Fibroblast of skin of left biceps (primary cell): ENCODE measurements at places on chromosomes 2 and 18.

- no peak for DNase-seq
Measured at GRCh38 chr2:9297807-9298206, 91.2 kb downstream of the ASAP2 start.

- DNase-seq = no peak
Measured at GRCh38 chr2:31329081-31329625, 85.4 kb downstream of the XDH start.

DNA sequence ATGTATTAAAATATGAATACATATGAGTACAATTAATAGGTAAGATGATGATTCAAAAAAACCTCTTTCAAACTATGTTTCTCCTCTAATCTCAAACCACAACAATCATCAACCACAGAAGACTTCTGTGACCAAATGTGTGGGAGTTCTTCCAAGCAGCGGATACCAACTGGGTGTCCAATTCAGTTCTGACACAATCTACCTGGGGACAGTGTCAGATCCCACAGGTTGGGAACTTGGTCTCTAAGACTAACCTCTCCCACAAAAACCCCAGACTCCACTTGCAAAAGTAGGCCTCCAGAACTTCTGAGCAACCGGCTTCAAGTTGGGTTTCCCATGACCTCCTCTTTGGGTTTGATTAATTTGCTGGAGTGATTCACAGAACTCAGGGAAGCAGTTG lies 26.9 kb downstream of the FASTKD1 start:
- DNase-seq = no peak

GRCh38 chr2:219095406-219095935 lies 34.8 kb upstream of the IHH start:
- no peak for DNase-seq

GRCh38 chr2:60473546-60473945 lies 79.9 kb downstream of the BCL11A start:
- no peak for DNase-seq

- no peak for DNase-seq
Measured at GRCh38 chr2:66428986-66429612, 5.8 kb upstream of the MEIS1 start.

DNA sequence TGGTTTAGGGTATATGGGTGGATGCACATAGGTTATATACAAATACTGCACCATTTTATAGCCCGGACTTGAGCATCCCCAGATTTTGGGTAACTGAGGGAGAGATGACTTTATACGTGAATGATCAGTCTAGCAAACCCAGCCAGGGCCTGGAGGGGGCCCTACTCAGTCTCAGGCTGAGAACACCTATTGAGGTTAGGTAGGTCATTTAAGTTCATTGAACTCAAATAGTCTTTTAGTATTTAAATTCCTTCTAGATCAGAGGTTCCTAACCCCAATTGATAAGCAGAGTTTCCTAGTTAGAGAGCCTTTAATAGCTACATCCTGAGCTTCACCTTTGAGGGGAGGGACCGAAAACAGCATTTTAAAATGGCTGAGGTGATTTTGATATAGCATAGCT lies 487.0 kb downstream of the DCC start:
- no peak for DNase-seq

DNA sequence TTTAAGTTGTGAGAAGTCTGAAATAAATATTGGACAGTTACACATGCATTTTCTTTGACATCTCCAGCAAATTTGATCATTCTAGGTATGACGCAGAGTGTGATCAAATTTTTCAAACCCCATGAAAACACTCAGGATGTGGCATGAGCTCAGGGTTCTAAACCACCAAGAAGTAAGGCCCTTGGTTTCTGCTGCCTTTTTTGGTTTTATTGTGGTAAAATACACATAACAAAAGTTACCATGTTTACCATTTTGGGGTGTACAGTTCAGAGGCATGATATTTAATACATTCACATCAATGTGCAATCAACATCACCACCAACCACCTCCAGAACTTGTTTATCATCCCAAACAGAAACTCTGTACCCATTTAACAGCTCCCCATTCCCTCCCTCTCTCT lies 64.3 kb upstream of the TTN start:
- no peak for DNase-seq

GRCh38 chr2:26885651-26886329 lies 37.9 kb downstream of the DPYSL5 start:
- no peak for DNase-seq

DNA sequence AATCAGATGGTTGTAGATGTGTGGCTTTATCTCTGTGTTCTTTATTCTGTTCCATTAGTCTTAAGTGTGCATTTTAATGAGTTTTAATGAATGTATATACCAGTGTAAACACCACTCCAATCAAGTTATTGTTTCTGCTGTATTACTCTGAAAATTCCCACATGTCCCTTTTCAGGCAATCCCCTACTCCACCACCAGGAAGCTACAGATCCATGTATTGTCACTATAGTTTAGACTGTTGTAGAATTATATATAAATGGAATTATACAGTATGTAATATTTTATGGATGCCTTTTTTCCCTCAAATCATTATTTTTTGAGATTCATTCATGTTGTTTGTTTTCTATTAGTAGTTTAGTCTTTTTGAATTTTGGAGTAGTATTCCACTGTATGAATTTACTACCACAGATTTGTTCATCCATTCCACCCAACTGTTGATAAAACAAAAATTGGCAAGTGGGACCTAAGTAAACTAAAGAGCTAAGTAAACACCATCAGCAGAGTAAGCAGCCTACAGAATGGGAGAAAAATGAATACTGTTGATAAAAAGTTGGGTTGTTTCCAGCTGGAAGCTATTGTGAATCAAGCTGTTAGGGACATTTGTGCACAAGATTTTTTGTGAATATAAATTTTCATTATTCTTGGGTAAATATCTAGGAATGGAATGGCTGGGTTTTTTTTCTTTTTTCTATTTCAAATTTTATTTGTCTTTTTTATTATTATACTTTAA lies 262.0 kb downstream of the CAMKMT start:
- DNase-seq = no peak

DNA sequence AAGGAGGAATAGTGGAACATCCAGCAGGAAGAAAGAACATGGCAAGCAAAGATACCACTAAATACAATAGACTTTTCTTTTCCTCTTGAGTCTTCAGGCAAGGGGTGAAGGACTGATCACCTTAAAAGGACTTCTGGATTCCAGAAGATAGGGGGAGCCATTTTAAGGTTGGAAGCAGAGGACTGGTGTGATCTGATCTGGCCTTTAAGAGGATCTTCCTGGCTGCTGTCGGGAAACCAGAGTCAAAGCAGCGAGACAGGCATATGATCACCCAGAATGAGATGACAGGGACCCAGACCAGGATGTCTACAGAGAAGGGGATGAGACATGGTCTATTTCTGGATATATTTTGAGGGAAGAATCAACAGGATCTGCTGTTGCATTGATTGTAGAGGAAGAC lies 558.0 kb downstream of the STK39 start:
- no peak for DNase-seq

DNA sequence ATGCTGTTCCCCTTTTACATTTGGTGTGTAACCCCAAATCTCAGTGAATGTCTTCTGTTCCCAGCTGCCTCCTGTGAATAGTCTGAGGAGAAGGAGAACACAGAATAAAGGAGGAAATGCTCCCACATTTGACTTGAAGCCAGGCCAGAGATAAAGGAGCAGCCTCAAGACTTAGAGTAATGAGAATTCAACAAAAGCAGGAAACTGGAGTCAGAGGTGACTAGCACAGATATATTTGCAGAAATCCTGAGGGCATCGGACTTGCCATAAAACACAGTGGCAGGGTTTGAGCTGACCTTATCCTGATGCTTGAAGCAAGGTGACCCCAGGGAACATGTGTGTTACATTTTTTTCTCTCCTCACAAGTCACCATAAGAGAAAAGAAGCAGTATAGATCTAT lies 291.4 kb upstream of the RND3 start:
- DNase-seq = no peak

- no peak for DNase-seq
Measured at GRCh38 chr2:161199912-161200701, 39.9 kb downstream of the TANK start.

- no peak for DNase-seq
Measured at GRCh38 chr2:61090386-61090921, 24.8 kb downstream of the SANBR start.

- no peak for DNase-seq
Measured at GRCh38 chr18:76420898-76421684, 74.0 kb downstream of the ZNF516 start.

DNA sequence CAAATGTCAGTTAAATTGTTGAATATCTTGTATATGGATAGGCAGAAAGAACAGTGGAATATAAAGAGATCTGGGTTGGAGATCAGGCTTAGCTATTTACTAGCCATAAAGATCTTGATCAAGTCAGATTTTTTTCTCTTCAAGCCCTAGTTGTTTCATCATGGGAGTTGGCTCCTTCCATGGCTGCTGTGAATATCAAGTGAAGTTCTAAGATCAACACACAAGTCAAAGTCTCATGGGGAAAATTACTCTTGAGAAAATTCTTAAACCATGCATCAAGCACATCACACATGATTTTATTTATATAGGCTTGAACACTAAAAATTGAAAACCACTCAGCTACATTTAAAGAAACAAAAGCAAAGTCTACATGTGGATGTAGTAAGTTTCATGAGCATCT lies 79.8 kb downstream of the C1D start:
- DNase-seq = peak; percentile 36

DNA sequence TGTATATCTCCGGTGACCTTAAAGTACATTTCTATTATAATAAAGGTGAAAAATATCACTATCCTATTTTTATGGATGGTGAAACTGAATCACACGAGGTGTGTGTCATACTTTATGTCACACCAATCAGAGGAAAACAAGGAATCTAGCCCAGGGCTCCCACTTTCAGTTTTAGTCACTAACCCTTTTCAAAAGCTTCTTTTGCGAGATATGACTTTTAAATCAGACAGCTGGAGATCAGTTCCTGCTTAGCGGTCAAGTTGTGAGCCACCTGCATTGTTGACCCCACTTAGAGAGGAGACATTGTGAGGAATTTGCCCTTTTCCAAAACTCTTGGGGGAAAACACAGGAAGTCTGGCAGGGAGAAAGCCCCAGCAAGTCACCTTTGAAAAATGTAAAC lies 70.5 kb downstream of the CPS1 start:
- DNase-seq = no peak

DNA sequence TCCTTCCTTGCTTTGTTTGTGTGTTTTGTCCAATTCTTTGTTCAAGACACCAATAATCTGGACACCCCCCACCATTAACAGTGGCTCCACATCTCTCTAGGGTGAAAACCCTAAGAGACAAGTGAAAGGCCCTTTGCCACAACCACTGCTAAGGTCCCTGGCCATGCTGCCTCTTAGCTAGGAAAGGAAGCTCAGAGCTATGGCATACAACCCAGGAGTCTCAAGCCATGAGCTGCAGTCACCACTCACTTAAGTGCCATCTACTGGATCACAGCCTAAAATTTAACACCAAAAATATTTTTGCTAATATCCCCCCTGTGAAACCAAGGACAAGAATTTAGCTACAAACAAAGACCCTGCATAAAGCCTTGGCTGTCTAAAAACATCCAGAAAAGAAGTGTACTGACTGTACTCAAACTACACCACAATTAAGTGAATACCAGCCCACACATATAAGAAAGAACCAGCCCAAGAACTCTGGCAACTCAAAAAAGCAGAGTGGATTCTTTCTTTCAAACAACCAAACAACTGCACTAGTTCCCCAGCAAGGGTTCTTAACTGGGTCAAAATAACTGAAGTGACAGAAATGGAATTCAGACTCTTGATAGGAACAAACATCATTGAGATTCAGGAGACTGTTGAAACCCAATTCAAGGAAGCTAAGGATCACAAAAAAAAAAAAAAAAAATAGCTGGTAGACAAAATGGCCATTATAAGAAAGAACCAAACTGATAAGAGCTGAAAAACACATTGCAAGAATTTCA lies 130.1 kb upstream of the GALNT5 start:
- no peak for DNase-seq

DNA sequence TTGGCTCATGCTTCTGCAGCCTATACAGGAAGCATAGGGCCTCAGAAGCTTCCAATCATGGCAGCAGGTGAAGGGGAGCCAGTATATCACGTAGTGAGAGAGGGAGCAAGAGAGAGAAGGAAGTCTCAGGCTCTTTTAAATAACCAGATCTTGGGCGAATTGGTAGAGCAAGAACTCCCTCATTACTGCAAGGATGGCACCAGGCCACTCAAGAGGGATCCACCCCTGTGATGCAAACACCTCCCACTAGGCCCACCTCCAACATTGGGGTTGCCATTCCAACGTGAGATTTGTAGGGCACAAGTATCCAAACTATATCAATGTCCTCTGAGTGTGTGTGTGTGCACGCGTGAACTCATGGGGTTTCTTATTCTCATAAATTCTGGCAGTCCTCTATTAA lies 37.6 kb upstream of the RMP24 start:
- no peak for DNase-seq

DNA sequence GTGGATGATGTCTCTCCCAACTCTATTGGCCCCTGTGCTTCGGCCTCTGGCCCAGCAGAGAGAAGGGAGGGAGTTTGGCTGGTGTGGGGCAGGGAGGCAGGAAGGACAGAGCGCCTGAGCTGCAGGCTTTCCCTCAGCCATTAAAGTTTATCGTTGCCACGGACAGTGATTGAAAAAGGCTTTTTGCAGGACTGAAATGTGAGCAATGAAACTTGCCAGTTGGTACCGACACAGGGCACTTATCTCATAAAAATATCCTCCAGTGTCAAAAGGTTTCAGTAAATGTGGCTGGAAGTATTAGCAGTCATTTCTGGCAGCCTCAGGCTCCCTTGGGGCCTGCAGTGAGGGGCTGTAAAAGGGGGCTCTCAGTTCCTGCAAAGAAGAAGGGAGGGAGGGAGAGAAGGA lies 169.2 kb downstream of the GLI2 start:
- DNase-seq = no peak

- DNase-seq = no peak
Measured at GRCh38 chr18:24585996-24586566, 125.6 kb downstream of the HRH4 start.

DNA sequence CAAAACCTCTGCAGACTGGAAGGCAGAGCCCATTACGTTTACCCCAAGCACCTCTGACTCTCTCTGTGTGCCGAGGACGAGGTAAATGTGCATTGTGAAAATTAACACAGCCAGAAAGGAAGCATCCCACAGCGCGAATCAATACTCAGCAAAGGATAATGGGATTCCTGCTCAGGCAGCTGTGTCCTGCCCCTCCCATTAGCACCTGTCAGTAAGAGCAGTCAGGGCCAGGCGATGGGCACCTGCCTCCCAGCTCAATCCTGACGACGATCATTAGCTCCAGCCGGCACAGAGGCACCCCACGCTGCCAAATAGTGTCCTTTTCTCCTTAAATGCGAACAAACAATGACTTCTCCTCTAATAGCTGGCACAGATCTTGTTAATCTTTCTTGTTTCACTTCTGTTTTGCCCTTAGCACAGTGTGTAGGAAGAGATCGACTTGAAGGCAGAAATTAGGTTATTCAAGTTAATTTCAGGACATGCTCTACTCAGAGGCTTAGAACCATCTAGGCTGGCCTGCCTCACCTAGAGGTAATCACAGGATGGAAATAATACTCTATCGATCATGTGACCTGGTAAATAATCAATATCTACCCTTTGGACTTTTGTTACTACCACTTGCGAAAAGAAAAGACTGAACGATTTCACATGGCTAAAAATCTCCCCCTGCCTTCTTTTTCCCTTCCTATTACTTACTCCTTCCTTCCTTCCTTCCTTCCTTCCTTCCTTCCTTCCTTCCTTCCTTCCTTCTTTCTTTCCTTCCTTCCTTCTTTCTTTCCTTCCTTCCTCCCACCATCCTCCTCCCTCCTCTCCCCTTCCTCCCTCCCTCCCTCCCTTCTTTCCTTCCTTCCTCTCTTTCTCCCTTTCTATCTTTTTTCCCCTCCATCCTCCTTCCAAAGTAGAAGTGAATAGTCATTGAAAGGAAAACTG lies 487.9 kb upstream of the ID2 start:
- DNase-seq = no peak
